AG20443 (cell line): ENCODE measurements at places on chromosomes 4 and X.

DNA sequence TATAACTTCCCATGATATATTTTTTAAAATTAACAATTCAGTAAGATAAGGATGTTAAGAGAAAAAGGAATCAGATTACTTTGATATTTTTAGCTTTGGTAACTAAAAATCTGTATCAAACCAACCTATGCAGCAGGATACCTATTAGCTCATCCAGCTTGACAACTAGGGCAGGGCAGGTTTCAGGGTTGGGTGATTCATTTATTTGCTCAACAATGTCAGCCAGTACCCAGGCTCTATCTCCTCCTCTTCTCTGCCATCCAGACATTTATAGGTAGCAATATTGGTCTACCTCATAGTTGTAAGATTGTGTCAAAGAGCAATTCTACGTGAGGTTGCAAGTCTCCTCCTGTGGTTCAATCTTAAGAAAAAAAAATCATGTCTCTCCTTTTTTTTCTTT lies 421.9 kb downstream of the ANKRD50 start:
- DNase-seq = no peak

DNA sequence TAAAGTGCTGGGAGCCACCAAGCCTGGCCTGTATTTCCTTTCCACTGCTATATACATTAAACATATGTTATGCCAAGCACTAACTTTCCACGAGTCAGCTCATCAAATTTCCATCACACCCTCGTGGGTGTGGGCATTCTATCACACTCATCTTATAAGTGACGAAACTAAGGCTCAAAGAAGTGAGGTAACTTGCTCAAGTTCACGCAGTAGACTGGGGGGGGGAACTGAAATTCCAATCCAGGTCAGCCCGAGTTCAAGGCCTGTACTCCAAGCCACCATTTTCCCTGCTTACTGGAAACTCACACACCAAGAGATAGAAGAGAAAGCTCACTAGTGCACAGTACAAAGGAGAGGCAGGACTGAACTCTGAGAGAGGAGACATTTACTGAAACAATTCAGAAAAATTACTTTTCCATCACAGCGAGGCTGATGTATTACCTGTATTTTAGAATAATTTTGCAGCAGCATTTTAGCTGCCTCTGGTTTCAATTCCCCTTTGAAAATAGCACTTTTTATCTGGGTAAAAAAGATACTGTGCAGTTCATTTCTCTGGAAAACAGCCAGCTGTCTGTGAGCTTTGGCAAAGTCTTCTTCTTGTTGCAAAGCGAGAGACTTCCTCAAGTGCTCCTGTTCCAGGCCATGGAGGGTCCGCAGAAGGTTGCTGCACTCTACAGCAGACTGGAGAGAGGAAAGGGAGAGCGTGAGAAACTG lies 76.8 kb downstream of the EVC2 start:
- no peak for DNase-seq

DNA sequence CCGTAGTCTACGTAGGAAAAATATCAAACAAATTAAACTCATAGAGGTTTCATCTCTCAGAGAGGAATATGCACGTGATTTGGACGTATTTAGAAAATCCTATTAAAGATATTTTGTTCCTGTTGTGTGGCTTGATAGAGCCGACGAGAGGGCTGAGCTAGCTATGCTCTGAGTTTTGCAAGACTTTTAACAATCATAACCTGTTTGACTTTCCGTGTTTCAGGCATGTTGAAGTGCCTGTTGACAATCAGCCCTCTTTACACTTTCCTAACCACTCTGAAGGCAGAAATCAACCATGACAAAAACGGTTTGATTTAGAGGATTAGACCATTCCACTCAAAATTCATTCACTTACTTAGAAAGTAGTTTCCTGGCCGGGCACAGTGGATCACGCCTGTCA lies 297.3 kb downstream of the ASMT start:
- no peak for DNase-seq

- DNase-seq = peak; percentile 38
These were observed 287.2 kb downstream of the OPHN1 start for GRCh38 chrX:68146054-68146453.

GRCh38 chr4:26992657-26993361 lies 132.2 kb downstream of the STIM2 start:
- DNase-seq = peak; percentile 16

DNA sequence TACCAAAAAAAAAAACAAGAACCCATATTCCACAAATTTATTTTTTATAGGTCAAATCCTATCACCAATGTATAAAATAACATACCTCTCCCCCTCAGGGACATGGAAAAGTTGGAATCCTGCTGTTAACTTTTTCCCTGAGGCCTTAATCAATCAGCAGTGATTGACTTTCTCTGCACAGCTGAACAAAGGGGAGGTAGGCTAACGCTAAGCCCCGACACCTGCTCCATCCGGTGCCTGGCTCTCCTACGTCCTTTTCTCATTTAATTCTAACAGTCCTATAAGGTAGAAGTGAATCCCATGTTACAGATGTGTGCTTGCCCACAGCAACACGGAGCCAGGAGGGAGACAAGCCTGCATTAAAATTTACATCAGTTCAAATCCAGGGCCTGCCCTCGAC lies 2.8 kb downstream of the CENPU start:
- no peak for DNase-seq

DNA sequence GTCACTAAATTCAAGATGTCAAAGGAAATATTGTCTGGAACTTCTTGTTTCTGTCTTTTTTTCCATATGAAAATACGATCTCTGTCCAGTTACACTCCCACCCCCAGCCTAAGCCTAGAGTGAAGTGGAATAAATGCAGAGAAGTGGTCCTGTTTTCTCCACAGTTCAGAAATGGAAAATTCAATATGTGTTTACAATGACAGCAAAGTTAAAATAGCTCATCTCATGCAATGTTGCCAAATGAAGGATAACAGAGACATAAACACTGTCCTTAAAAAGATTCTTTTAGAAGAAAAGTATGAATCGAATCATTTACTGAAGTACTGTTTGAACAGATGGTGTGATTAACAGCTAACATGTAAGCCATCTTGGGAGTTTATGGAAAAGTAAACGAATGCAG lies 160.8 kb upstream of the STK26 start:
- no peak for DNase-seq

- no peak for DNase-seq
These were observed 69.2 kb downstream of the PTCHD1 start for GRCh38 chrX:23403849-23404248.

DNA sequence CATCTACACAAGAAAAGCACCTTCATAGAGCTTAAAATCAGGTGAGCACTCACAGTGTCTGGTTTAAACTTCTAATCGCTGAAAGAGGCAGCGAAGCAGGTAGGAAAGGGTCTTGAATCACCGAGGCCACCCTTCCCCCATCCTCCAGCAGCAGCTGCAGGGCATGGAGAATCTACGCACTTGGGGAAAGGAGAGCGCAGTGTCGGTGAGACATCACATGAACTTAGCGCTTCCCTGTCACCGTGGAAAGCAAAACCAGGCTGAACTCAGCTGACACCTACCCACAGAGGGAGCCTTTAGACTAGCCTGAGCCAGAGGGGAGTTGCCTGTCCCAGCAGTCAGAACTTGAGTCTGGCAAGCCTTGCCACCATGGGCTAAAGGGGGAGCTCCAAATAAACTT lies 197.2 kb upstream of the ZFP42 start:
- no peak for DNase-seq

GRCh38 chr4:67393699-67394281 lies 151.5 kb downstream of the CENPC start:
- DNase-seq = peak; percentile 10

GRCh38 chr4:183306811-183307210 lies 13.3 kb downstream of the CLDN22 start:
- DNase-seq = no peak

DNA sequence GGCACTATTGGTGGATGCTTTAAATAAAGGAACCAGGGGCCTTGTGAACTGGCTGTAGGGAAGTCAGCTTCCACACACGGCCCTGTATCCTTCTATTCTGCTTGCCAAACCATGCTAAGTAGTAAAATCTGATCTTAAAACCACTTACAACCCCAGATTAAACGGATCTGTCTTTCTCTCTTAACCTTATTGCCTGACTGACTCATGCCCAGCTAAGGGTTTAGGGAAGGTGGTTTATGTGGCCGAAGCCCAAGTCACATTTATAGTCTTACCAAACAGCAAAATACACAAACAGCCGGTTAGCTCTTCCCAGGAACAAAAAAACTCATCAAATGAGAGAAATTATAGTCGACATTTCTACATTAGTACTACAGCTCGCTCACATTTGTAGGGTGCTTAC lies 988.4 kb upstream of the TENM3 start:
- DNase-seq = no peak

GRCh38 chr4:11914406-11914805 lies 485.7 kb upstream of the HS3ST1 start:
- DNase-seq = no peak

GRCh38 chr4:177177541-177178081 lies 132.1 kb upstream of the NEIL3 start:
- DNase-seq = peak; percentile 33

- no peak for DNase-seq
These were observed 40.3 kb upstream of the MAB21L2 start for GRCh38 chr4:150541681-150542080.

GRCh38 chr4:7103031-7103606 lies 35.3 kb upstream of the GRPEL1 start:
- DNase-seq = peak; percentile 99

GRCh38 chrX:7542587-7543380 lies 300.2 kb upstream of the VCX start:
- DNase-seq = no peak

GRCh38 chrX:45602151-45602550 lies 401.5 kb upstream of the DIPK2B start:
- no peak for DNase-seq

DNA sequence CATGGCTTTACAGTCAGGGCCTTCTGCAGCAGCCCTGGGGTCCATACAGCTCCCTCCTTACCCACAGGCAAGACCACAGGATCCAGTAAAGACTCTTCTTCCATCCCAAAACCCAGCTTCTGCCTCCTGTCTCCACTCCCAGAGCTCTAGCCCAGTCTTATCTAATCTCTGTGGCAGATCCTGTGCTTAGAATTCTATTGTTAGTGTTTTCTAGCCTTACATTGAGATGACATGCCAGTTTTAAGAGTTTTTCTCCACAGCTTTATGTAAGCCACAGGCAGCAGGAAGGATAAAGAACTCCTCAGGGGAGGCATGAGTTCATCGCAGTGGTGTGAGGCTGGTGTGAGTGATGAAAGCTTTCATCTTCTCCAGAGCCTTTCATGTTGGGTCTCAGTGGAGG lies 129.1 kb downstream of the RCHY1 start:
- DNase-seq = no peak

DNA sequence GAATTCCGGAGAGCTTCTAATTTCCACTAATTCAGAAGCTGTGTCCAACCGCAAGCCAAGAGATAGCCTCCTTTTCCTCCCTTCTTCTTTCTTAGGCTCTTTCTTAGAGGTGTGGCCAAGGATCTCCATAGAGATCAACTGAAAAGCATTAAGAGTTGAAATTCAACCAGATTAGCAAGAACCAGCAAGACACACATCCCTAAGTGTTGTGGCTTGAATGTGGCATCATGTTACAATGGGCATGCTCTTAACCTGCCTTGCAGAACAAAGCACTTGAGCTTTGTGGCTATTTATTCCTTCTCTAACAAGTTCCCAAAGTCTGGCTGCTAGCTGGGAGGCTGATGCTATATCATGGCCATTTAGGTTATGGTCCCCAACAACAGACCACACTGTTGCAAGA lies 10.4 kb downstream of the ANOS1 start:
- DNase-seq = no peak

DNA sequence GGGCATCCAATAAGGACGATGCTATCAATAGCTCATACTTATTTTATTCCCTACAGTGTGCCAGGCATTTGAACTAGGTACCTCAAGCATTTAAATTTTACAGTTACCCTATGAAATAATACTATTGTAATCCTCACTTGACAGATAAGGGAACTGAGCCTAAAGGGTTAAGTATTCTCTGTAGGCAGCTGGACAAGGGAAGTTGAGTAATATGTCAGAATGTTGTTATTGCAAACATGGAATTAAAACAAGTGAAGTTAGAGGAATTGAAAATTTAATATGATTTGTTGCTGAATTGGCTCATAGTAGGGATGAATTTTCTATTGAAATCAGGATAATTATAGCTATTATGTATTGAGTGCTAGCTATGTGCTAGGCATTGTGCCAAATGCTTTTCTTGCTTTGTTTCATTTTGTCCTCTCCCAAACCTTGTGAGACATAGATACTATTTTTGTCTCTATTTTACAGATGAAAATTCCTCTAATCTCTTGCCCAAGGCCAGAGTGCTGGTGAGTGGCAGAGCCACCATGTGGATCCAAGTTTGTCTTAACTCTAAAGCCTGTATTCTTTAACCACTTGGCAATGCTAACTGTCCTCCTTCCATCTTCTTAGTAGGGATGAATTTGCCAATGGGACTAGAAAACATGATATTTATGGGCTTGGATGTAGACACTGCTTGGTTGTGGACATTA lies 58.1 kb downstream of the TMEM164 start:
- DNase-seq = no peak

GRCh38 chrX:53262918-53263394 lies 18.4 kb downstream of the IQSEC2 start:
- DNase-seq = peak; percentile 70

- DNase-seq = peak; percentile 77
These were observed 102.3 kb downstream of the PSAPL1 start for GRCh38 chr4:7332216-7333023.

DNA sequence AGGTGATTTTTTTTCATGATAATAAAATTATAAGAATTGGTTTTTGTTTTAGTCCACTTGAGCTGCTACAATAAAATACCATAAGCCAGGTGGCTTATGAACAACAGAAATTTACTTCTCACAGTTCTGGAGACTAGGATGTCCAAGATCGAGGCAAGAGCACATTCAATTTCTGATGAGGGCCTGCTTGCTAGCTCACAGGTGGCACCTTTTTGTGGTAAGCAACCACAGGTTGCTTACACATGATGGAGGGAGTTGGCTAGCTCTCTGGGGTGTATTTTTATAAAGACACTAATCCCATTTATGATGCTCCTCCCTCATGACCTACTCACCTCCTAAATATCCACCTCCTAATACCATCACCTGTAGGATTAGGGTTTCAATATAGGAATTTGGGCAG lies 1248.5 kb upstream of the TENM3 start:
- DNase-seq = no peak

GRCh38 chr4:76821641-76822040 lies 76.3 kb downstream of the SOWAHB start:
- DNase-seq = peak; percentile 42

- peak; percentile 9 for DNase-seq
These were observed 10.0 kb upstream of the ELF4 start for GRCh38 chrX:130120321-130120731.

- DNase-seq = peak; percentile 29
These were observed 1.5 kb upstream of the BCOR start for GRCh38 chrX:40099055-40099958.

DNA sequence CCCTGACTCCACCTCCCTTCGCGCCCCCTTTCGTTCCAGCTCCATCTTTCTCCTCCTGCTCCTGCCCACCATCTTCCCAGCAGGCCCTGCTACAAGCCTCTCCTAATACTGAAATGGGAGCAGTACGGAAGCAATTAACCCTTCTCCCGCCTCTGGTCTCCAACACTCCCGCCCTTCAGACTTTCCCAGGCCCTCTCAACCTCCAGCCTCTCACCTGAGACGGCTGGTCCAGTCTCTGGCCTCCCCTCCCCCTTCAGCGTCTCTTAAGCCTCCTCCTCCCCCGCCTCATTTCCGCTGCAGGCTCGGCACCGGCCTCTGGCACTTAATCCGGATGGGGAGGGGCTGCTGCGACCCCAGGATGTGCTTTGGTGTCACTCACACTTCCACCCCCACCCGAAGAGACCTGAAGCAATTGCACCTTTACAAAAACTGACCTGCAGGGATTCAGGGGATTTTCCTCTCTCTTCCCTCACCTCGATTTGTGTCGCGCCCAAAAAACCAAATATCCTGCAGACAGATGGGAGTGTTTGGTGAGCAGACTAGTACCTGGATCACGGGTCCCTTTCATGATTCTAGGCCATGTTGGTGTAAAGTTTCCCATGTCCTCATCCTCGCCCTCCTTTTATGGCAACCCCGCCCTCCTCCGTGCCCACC lies 657 bp downstream of the TCEAL8 start:
- DNase-seq = peak; percentile 44
